ENCODE measurements at places on chromosomes 1 and 21.

DNA sequence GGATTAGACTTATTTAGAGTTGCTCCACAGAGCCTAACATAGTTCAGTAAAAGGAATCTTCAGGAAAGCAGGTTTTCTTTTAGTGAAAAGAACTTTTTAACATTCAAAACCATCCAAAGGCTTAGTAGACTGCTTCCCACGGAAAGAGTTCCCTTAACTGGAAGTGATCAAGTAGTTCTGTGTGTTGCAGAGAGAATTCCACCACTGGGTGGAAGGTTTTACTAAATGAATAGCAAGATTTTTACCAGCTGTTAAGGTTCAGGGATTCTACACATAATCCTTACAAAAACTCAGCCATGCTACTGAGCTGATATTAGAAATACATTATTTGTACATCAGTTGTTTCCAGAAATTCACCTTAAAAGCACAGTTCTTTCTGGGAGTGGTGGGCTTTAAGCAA is 119.7 kb downstream of the GDAP2 start:
- peak; percentile 27 for DNase-seq

DNA sequence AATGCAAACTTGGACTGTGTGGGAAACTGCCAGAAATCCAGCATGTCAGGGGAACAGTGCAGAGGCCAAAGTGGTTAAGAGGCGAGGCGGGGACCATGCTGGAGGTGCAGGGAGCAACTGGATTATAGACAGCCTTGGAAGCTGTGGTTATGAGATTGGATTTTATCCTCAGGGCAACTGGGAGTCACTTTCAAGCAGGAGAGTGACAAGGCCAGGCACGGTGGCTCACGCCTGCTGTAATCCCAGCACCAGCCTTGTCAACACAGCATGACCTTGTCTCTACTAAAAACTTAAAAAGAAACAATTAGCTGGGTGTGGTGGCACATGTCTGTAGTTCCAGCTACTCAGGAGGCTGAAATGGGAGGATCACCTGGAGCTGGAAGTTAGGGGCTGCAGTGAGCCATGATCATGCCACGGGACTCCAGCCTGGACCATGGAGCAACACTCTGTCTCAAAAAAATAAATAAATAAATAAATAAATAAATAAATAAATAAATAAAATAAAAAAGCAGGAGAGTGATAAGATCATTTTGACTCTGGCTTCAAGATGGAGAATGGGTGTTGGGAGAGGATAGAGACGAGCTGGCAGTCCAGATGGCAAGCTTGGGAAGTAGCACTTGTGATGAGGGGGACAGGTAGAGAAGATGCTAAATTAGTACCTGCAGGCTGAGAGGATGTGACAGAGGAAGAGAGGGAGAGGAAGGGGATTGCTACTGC is 3.5 kb downstream of the HAPLN2 start:
- DNase-seq: no peak

DNA sequence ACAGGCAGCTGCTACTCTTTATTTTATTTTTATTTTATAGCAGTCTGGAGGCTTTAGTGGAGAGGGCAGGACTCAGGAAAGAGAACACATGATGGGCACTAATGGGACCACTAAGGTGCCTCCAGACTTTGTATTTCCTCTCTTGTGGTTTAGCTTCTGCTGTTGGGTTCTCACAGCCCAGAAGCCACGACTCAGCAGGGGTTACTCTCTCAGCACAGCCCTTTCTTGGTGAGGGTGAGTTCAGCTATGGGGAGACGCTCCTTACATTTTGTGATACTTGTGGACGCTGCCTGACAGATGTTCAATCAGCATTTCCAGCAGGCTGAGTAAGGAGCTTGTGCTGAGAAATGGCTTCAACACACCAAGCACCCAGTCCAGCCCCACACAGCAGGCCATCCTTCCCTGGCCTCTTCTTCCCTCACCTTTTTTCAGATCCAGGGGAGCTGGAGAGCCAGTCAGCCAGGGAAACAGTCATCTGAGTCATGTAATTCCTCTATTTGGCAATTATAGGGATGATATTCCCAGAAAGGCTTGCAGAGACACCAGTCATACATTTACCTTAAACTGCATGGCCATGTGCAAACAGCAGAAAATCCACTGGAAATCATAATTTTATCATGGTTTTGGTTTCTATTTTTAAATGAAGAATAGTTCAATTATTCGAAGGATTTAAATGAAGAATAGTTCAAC is 53.2 kb upstream of the RAB3GAP2 start:
- DNase-seq: no peak

- peak; percentile 91 for DNase-seq
Observed at GRCh38 chr1:240385985-240386978, 225.7 kb downstream of the GREM2 start.

DNA sequence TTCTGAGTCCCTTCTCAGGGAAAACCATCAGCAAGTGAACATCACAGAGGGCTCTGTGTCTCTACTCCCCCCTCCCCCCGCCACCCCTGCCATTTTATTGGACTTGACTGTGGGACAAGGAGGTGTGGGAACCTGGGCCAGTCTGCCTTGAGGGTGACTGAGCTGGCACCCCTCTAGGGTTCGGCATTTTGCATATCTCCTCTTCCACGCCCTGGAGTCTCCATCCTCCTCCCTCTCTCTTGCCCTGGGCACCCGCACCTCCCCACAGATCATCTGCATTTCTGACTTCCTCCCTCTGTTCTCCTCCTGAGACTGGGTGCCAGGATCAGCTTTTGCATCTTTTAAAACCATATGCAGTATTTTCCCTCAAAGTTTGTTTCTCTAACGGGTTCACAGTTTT is 107.1 kb upstream of the ERRFI1 start:
- DNase-seq: peak; percentile 25

Data from mesenchymal stem cell (in vitro differentiated cells and primary cell).